ENCODE measurements at places on chromosomes 13 and 19.
A peak's percentile ranks its signal among the peaks of the same experiment; 100 is the strongest.

GRCh38 chr13:27139565-27139964 lies 32.0 kb downstream of the USP12 start:
- no peak for DNase-seq

GRCh38 chr13:100534147-100534843 lies 54.3 kb downstream of the GGACT start:
- DNase-seq = peak; percentile 33

GRCh38 chr19:43642531-43642930 lies 2.9 kb upstream of the CADM4 start:
- DNase-seq = no peak

DNA sequence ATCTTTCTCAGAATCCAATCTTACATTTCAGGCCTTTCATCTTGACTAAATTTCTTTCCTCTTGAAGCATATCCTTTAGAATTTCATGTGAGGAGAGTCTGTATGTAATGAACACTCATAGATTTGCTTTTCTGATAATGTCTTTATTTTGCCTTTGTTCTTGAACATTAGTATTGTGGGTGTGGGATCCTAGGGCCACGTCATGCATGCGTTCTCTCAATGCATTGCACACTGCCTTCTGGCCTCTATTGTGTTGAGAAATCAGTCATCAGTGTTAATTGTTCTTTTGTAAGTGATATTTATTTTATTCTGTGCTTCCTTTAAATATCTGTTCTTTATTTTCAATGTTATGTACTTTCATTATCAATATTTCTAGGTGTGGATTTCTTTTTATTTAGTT lies 364.9 kb downstream of the OXGR1 start:
- DNase-seq = no peak

DNA sequence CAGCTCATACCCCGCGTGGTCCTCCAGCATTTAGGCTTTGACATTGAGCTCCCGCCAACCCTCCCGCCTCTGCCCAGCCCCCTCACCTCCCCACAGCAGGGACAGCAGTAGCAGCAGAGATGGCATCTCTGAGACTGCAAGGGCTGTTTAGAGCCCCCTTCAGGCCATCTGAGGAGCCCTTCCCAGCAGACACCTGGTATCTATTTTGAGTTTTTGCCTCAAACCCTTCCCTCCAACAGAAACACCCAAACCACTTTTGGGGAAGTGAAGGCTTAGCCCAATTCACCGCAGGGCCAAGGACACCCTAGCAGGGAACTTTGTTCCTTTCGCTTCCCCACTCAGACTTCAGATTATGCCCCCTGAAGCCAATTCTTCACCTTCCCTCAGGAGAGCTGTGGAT lies 6.3 kb upstream of the ZNF175 start:
- peak; percentile 55 for DNase-seq

- DNase-seq = peak; percentile 86
Measured at GRCh38 chr19:782185-782877, 14.9 kb upstream of the PTBP1 start.

GRCh38 chr19:30293051-30293785 lies 79.0 kb upstream of the ZNF536 start:
- DNase-seq = no peak

- DNase-seq = no peak
Measured at GRCh38 chr13:110206185-110206584, 100.8 kb downstream of the COL4A1 start.

DNA sequence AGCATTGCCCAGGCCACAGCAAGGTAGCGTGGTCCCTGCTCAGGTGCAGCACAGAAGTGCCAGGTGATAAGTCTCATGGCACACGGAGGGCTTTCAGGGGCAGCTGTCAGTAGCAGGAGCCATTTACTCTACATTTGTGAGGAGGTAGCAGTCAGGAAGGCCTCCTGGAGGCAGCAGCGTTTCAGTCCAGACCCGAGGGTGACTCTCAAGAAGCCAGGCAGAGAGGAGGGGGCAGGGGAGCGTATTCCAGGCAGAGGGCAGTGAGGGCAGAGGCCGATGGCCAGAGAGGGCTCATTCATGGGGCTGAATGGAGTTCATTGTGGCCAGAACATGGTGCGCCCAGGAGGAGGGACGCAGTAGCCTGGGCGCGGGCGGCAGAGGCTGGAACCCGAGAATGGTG lies 8.9 kb downstream of the PIAS4 start:
- no peak for DNase-seq

DNA sequence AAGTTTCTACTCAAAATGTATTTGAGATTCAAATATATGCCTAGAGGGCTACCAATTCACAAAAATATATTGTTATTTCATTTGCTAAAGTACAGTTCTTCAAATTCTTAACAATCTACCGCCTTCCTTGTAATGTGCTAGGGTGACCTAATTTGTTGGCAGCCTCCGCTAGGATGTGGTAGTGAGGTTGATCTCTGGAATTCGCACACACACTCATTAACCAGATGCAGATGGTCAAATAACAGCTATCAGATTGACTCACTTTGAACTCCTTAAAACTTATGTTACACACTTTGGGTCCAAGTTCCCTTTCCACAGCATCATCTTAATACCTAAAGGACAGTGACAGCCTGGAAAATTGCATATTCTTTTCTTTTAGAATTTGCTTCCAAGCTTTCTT lies 367.3 kb downstream of the DCT start:
- no peak for DNase-seq

DNA sequence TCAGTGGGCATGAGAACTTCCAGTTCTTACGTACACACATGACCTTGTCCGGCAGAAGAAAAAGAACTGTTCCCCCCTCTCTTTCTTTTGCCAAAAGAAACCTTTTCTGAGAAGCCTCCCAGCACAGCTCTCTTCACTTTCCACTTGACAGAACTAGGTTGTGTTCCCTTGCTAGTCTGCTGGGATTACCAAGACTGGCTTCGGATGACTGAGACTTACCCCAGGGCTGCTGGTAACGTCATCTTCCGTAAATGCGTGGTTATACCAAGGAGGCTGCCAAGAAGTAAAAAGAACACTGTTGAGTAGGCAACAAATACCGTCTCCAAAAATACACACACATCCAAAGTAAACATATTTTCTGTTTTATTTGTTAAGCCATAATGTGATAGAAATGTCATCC lies 908.2 kb downstream of the EFNB2 start:
- no peak for DNase-seq

DNA sequence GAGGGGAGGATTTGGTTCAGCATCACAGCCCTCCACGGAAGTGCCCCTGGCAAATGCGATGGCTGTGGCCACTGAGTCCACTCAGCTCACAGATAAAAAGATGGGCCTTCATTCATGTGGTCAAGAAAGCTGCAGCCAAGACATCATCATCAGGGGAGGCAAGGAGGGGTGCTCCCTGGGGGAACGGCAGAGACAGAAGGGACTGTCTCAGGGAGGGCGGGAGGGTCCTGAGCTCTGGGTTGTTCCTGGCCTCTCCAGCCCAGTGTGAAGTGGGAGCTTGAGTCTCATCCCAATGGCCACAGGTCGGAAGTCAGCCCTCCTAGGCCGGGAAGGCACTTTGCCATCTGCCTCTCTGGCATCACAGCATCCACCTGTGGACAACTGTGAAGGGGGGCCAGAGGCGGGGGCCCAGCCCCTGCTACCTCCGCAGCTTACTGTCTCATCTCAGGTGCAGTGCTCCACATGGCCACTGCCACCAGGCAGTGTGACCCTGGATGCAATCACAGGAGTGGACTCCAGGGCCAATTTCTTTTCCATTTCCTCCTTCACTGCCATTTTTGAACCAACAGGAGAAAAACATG lies 137.8 kb upstream of the SOX1 start:
- DNase-seq = peak; percentile 43

DNA sequence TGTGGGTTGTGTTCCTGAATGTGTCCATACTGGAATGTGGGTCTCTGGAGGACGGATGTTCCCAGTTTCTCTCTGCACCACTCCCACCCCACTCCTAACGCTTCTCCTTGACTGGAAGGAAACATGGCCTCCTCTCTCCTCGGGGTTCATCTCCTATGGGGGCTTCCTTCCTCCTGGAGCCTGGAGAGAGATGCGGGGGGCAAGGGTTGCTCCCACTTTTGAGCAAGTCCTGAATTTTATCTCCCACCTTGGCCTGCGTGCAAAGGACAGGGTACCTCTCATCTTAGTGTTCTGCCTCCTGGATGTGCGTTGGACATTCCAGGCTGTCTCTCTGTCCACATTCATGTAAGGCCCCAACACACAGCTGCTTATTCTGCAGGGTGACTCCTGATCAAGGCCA lies 52.5 kb upstream of the UQCRFS1 start:
- DNase-seq = no peak

DNA sequence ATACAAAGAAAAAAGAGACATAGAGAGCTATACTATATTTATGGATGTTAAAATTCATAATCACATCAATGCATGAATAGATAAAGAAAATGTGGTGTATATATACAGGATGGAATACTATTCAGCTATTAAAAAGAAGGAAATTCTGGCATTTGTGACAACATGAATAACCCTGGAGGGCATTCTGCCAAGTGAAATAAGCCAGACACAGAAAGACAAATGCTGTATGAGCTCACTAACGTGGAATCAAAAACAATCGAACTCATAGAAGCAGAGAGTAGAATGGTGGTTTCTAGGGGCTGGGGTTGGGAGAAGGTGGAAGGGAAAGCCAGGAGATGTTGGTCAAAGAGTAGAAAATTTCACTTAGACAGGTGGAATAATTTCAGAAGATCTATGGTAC lies 24.0 kb downstream of the UTP14C start:
- no peak for DNase-seq

DNA sequence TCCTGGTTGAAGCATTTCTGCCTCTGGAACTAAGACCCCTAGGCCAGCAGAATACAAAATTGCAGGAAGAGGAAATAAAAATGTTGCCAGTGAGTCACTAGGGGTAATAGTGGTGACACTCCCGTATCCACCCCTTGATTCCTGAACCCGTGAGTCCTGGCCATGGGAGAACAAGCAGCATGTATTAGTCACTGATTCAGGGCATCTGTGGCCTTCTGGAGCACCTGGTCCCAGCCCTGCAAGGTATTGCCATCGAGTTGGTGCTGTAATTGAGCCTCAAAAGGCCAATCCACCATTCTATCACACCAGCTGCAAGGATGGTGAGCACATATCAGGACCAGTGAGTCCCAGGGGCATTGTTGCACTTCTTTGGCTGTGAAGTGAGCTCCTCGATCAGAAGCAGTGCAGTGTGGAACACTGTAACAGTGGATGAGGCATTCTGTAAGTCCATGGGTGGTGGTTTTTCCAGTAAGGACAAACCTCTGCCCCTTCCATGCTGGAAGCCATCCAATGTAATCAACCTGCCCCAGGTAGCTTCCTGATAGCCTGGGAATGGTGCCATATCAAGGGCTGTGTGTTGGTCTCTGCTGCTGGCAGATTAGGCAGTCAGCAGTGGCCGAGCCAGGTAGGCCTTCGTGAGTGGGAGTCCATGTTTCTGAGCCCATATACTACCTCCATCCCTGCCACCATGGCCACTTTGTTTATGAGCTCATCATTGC lies 39.6 kb downstream of the C1QTNF9 start:
- DNase-seq = no peak

GRCh38 chr19:47417746-47418691 lies 1.3 kb downstream of the MEIS3 start:
- peak; percentile 64 for DNase-seq

DNA sequence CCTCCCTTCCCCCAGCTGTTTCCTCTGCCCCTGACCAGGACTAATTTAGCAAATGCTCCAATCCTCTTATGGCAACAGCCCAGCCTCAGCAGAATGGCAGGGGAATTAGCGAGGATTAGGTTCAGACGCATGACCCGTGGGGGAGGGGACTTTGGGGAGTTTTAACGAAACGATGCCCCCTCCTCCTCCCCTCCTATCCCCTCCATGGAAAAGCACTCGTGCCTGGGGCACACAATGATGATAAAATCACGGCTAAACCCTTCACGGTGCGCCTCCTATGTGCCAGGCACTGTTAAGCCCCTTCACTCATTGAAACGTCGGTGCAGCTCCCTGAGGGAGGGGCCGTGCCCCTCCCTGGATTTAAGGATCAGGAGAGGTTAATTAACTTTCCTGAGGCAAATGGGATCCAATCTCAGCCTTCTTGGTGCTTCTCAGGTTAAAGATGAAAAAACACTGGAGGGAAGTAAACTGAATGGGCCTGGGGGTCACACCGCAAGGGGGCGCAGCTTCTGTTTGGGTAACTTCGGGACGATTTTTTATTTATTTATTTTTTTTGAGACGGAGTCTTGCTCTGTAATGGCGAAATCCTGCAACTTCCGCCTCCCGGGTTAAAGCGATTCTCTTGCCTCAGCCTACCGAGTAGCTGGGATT lies 10.1 kb upstream of the TPRX2 start:
- DNase-seq = peak; percentile 94

DNA sequence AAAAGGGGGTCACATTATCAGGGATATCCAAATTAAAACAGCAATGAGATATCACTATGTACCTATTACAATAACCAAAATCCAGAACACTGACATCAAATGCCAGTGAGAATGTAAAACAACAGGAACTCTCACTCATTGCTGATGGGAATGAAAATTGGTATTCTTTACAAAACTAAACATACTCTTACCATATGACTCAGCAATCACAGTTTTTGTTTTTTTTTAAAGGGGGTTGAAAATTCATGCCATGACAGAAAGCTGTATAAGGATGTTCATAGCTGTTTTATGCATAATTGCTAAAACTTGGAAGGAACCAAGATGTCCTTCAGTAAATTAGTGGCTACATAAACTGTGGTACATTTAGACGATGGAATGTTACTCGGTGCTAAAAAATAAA lies 71.6 kb upstream of the SLITRK1 start:
- no peak for DNase-seq

GRCh38 chr19:35845215-35846037 lies 6.9 kb downstream of the NPHS1 start:
- peak; percentile 77 for DNase-seq

DNA sequence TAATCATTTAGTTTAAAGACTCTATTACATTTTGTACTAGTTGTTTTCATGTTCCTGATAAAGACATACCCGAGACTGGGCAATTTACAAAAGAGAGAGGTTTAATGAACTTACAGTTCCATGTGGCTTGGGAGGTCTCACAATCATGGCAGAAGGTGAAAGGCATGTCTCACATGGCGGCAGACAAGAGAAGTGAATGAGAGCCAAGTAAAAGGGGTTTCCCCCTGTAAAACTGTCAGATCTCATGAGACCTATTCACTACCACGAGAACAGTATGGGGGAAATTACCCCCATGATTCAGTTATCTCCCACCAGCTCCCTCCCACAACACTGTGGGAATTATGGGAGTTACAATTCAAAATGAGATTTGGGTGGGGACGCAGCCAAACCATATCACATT lies 129.2 kb downstream of the PAN3 start:
- no peak for DNase-seq

GRCh38 chr13:47484548-47484947 lies 516.5 kb downstream of the SUCLA2 start:
- no peak for DNase-seq

DNA sequence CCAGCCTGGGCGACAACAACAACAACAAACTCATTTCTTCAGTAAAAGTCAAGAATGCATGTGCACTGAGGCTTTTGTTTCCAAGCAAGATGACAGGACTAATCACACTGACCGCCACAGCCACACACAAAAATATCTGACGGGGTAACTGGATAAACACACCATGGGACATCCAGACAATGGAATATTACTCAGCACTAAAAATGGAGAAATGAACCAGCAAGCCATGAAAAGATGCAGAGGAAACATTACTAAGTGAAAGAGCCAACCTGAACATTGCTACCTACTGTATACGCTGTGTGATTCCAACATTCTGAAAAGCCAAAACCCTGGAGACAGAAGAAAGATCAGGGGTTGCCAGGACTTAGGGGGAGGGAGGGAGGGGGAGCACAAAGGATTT lies 36.7 kb downstream of the FAAP24 start:
- DNase-seq = no peak

- peak; percentile 88 for DNase-seq
Measured at GRCh38 chr19:40366697-40367561, 18.4 kb downstream of the PLD3 start.

GRCh38 chr19:46515879-46516350 lies 20.2 kb upstream of the PNMA8B start:
- DNase-seq = no peak

GRCh38 chr13:77548095-77548494 lies 12.6 kb downstream of the SCEL start:
- DNase-seq = no peak

Data from endodermal cell (in vitro differentiated cells).